ENCODE measurements at places on chromosomes 16 and 17.

GRCh38 chr17:63530557-63531021 is 7.4 kb downstream of the KCNH6 start:
- no peak for DNase-seq

GRCh38 chr17:596287-596686 is 118.4 kb downstream of the VPS53 start:
- DNase-seq, result no peak

GRCh38 chr16:25097276-25097975 is 14.1 kb upstream of the LCMT1 start:
- DNase-seq, result no peak

GRCh38 chr17:67490471-67490870 is 113.4 kb downstream of the PITPNC1 start:
- no peak for DNase-seq

DNA sequence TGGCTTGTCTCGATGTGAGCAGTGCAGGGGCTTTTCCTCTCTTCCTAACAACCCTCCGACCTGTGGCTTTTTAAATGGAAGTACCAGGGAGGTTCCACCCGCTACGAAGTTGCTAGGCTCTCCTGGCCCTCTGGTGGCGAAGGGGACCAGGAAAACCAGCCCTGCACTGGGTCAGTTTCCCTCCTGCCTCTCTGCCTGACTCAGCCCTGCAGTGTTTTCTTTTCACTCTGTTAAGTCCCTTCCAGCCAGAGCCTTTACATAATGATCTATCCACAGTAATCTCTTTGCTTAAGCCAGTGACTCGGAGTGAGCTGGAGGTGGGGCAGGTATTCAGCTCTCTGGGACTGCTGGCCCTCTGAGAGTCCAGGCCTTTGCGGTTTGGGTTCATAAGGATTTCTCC is 331.3 kb upstream of the EEF2KMT start:
- DNase-seq, result no peak

DNA sequence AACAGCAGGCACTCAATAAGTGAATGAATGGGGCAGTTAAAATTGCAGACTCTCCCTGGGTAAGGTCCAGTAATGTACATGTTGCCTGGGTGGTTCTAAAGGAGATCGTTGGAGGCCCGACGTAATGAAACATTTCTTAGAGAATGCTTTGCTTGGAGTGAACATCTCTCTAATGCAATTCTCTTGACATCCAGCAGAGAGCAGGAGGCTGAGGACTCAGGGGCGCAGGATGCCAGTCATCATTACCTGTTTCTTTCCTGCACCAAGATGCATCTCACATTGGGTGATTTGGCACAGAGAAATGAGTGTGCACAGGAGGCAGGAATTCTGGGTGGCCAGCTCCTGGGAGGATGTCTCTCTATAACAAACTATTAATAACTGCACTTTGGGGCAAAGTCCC is 130.3 kb upstream of the RBBP6 start:
- DNase-seq, result no peak

- no peak for DNase-seq
Measured at GRCh38 chr16:49474741-49475140, 101.1 kb downstream of the C16orf78 start.

DNA sequence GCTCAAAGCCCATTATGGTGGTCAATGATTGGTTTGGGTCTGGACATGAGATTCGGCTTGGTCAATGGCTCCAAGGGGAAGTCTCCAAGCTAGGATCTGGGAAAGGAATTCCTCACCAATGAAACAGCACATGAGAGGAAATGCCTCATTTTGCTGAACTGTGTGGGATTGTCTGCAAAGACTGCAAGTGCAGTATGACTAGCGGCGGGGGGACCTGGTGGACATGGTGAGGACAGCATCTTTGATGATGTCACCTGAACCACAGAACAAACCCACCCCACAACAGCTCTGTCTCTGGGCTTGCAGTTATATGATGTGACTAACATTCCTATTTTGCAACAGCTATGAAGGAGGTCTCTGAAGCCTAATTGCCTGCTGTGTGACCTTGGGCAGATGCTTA is 50.6 kb upstream of the NKD1 start:
- no peak for DNase-seq

GRCh38 chr17:142876-143784 is 5.8 kb downstream of the SCGB1C2 start:
- no peak for DNase-seq

DNA sequence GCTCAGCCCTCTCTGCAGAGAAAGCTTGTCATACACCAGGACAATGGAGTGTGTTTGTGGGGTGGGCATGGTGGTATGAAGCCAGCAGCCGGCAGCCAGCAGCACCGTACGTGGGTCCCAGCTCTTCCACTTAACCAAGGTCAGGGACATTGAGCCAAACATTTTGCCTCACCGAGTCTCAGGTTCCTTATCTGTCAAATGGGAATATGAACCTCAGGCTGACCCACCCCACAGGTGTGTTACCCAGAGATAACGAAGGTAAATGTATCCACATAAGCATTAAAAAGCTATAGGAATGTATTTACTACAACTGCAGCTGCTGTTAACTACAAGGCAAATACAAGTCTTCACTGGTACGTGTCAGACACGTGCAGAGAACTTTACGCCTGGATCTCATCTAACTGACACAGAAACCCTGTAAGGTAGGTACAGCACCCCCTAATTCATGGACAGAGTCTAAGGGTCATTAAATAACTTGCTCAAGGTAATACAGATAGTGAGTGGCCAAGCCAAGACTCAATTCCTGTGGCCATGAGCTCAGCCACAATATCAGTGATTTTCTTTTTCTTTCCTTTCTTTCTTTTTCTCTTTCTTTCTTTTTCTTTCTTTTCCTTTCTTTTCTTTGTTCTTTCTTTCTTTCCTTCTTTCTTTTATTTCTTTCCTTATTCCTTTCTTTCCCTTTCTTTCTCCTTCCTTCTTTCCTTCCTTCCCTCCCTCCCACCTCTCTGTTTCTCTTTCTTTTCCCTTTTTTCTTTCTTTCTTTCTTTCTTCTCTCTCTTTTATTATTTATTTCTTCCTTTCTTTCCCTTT is 990 bp downstream of the SLC5A11 start:
- DNase-seq, result no peak

DNA sequence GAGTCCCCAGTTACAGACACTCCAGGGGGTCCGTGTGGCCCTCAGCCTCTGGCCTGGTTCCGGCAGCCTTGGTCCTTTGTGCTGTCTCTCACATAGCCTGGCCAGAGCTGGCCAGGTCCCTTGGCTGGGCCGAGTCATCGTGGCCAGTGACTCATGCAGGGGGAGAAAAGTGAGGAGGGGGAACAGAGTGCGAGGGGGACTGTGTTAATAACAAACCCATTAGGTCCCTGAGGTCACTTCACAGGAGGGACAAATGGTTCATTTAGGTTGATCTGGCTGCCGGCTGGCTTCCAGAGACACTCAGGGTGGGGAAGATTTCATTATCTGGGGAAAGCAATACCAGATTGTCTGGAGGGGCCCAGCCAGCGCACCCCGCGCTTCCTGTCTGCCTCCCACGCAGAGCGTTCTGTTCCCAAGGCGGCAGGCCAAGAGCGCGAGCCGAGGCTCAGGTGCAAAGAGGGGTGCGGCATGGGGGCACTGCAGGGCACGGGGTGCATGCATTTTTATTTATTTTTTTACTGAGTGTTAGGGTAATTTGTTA is 223.1 kb downstream of the SEC14L1 start:
- DNase-seq, result no peak

GRCh38 chr16:2853531-2854073 is 4.4 kb downstream of the PRSS22 start:
- DNase-seq, result no peak

DNA sequence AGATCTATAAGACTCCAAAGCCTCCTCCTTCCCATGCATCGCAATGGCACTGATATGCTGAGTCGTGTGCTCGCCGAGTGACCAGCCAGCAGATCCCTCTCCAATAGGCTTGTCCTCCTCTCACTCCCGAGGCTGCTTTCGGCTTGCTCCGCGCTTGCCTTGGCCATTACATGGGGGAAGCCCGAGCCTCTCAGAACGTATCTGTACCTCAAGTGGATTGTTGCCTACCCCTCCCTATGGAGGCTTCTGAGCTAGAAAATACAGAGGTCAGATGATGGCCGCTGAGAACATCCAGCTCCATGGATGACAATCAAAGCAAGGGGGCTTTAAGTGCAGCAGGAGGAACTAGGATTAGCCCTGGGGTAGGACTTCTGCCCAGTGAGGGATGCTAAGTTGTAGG is 7.7 kb upstream of the NLRP1 start:
- no peak for DNase-seq

GRCh38 chr17:789160-789840 is 7.1 kb downstream of the MRM3 start:
- DNase-seq, result no peak

DNA sequence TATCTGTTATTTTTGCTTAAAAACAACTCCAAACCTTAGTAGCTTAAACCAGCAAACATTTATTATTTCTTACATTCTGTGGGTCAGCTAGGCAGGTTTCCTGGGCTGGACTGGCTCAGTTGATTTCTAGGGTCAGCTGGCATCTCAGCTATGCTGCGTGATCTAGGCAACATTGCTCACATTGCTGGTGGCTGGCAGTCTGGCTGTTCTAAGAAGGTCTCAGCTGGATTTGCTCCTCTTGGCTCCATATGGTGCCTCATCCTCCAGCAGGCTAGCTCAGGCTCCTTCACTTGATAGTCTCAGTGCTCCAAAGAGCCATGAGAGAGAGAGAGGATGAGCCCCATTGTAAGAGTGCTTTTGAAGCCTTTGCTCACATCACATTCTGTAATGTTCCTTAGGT is 470.6 kb upstream of the CDH5 start:
- DNase-seq, result no peak

DNA sequence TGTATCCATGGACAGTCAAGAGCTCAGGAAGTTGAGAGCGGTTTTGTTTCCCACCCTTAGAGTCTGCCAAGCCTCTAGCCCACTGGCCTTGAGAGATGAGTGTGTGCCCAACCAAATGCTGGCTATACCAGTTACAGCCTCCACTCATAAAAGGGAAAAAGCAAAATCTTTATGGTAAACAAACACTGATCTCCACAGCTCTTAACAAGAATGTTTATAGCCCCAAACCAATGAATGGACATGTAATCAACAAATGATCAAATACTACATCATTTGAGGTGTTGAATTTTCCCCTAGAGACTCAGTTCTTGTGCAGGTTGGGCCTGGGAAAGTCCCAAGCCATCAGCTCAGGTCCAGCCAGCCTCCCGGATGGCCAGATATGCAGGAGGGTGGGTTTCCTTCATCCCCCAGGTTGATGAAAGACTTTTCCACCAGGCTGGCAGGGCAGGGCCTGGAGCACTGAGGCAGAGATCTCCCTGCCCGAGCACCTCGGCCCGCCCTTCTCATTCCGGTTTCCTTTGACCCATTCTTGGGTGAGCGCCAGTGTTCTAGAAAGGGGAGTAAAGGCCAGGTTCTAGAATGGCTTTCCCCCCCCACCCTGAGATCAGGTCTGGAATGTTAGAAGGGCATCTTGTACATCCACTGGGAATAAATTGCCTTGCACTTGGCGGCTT is 3.9 kb upstream of the EFTUD2 start:
- no peak for DNase-seq

- no peak for DNase-seq
Measured at GRCh38 chr17:7732981-7733539, 15.5 kb downstream of the DNAH2 start.

DNA sequence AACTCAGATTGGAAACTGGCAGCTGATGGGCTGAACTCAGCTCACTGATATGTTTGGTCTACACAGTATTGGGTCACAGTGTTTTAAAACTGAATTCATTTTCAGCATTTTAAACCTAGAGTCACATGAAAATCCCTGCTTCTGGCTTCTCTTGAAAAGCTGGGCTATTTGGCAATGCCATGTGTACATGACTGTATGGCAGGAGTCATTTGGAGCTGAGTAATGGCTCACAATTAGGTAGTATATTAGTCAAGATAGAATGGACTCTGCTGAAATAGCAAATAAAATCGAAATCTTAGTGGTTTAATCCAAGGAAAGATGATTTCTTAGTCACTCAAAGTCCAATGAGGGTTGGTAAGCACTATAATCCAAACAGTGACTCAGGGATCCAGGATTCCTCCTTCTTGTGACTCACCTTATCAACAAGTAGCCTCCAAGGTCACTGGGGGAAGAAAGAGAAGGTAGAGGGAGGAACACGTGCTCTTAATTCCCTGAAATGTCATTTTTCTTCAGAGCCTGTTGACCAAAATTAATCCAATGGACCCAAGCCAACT is 13.9 kb upstream of the PMP22 start:
- no peak for DNase-seq

GRCh38 chr17:2051933-2052559 is 2.9 kb upstream of the HIC1 start:
- no peak for DNase-seq

DNA sequence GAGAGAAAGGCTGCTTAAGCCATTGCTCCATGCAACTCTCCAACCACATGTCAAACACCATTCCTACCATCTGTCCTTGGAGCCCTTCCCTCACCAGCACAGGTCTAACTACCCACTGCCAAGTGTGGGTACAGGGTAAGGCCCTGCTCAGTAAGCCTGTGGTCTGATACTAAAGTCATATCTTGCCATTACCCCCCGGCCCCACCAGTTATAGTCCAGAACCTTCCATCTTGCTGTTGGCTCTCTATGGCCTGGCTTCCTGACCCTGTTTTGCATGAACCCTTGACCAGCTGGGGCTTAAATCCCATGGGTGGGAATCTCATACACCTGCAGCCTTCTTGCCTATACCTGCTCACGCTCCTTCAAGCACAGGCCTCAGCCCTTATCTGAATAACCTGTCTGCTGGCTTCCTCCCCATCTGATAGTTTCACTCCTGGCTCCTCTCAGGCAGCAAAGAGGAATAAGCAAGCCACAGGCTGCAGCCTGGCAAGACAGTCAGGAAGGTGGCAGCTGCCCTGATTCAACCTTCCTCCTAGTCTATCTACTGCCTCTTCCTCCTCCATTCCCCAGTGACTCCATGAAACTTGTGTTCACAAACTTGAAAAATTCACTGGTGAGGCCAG is 64.1 kb downstream of the ZFHX3 start:
- DNase-seq, result no peak

DNA sequence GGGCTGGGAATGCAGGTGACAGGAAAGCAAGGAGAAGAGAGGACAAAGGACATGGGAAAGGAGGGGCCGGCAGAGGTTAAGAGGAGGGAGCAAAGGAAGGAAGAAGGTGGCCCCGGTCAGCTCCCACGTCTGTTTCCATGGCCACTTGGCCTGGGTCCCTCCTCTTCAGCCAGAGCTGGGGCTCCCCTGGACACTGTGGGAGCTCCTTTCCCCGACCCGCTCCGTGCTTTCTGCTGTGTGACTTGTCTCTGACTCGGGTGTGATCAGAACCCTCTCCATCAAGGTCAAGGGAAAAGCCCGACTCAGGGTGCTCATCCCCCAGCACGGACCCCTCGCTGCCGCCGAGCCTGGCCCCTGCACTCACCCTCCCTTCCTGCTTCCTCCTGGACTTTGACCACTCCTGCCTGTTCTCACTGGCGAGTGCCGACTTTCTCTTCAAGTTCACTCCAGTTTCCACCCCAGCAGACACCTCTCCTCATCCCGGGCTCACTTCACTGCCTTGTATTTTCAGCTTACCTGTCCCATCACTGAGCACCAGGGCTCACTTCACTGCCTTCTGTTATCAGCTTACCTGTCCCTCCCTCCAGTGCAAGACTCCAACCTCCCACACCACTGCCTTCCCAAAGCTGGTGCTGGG is 61.2 kb downstream of the MEAK7 start:
- DNase-seq, result no peak

Measured in NCI-H187 (cell line).